ENCODE measurements at places on chromosomes 5 and 9.

- no peak for DNase-seq
These were observed 137.4 kb downstream of the CD180 start for GRCh38 chr5:67058998-67059743.

DNA sequence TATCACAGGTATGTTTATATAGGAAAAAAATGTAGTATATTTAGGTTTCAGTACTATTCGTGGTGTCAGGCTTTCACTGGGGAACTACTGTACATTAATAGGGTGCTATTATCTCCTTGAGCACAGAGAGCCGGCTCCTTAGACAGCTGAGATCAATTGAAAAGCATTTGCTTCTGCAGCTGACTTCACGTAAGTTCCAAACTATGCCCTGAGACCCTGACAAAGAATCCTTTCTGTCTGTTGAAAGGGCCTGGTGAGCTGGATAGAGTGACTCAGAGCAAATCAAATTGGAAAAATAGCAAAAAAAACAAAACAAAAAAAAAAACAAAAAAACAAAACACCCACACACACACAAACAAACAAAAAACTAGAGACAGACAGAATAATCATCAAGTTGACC lies 652.0 kb downstream of the MTRR start:
- DNase-seq = no peak

- no peak for DNase-seq
These were observed 49.9 kb upstream of the SLIT3 start for GRCh38 chr5:169350759-169351240.

- DNase-seq = no peak
These were observed 117.8 kb downstream of the FGF18 start for GRCh38 chr5:171537070-171537849.

- no peak for DNase-seq
These were observed 38.3 kb downstream of the MAP3K1 start for GRCh38 chr5:56853698-56854097.

- DNase-seq = peak; percentile 18
These were observed 395.0 kb upstream of the SMARCA2 start for GRCh38 chr9:1619915-1620710.

DNA sequence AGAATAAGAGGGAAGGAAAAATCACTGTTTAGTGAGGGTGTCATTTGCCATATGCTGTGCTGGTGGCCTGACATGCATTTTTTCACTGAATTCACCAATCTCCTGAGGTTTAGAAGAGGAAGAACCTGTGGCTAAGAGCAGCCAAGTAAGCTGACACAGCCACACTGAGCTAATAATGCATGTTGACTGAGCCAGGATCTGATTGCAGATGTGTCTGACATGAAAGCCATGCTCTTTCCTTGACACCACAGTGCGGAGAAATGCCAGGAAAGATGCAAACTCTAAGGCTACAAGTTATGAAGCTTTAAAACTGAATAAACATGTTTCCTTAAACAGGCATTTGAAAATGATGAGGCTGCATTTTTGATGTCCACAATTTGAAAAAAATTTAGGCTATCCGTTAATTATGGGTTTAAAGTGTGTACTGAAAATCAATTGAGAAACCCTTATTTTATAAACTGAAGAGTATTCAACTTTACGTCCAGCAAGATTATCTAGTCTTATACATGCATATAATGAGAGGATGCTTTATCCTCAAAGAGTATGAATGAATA lies 208.6 kb downstream of the FBN2 start:
- DNase-seq = no peak

DNA sequence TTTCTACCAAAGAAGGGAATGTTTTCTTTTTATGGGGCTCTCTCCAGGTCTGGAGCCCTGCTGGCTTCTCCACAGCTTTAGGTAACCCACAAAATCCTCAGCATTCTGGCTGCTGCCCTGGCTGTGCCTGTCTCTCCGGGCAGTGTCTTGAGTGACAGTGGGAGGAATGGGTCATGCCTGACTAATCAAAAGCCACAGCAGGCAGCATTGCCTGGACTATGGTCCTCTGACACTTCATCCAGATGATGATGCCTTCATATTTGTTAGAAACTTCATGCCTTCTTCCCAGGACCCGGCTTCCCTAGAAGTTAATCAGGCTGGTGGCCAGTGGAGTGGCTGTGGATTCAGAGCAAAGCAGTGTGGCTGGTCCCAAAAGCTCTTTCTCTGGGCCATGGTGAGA lies 32.2 kb upstream of the TGFBI start:
- DNase-seq = no peak

DNA sequence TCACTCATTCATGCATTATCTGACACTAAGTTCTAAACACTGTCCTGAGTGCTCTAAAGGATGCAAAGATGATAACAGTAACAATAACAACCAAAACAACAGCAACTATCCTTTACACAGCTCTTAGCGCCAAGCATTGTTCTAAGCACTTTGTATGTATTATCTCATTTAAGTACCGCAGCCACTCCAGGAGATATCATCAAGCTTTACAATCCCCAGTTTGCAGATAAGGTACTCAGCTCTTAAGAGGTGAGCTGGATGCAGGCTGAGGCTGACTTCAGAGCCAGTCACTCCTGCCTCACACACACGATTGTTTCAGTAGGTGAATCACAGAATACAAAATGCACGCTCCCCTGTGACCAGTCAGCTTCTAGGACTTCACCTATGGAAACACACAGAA lies 141.8 kb downstream of the PAX5 start:
- no peak for DNase-seq

GRCh38 chr5:92180391-92180790 lies 797.3 kb upstream of the ARRDC3 start:
- no peak for DNase-seq

- no peak for DNase-seq
These were observed 208.8 kb upstream of the IRX2 start for GRCh38 chr5:2960294-2960693.

GRCh38 chr5:66987949-66988838 lies 208.4 kb downstream of the CD180 start:
- no peak for DNase-seq

- DNase-seq = no peak
These were observed 49.3 kb downstream of the RASGEF1C start for GRCh38 chr5:180159756-180160155.

DNA sequence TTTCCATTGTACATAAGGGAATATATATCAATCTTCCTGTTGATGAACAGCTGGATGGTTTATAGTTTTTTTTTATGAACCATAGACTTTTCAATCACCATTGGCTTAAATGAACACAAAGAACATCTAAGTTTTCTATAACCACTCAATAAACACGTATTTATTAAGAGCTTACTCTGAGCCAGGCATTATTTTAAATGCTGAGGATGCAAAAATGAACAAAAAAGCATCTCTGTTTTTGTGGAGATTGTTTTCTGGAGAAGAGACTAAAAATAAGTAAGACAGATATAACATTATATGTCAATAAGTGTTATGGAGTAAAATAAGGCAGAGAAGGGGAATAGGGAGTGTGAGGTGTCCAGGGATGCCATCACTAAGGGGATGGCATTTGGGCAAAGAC lies 52.1 kb upstream of the SLC24A2 start:
- no peak for DNase-seq

GRCh38 chr9:127705577-127706379 lies 1.0 kb upstream of the CFAP157 start:
- DNase-seq = no peak

- no peak for DNase-seq
These were observed 63.1 kb upstream of the UBAC1 start for GRCh38 chr9:136024286-136024685.

GRCh38 chr5:144451187-144451973 lies 280.7 kb downstream of the KCTD16 start:
- no peak for DNase-seq

- no peak for DNase-seq
These were observed 123.8 kb downstream of the ASTN2 start for GRCh38 chr9:117290856-117291622.

- DNase-seq = no peak
These were observed 7.1 kb upstream of the ORM1 start for GRCh38 chr9:114315723-114316363.

- DNase-seq = no peak
These were observed 4.0 kb downstream of the GFI1B start for GRCh38 chr9:132982458-132982857.

GRCh38 chr5:100273846-100274580 lies 261.2 kb upstream of the FAM174A start:
- no peak for DNase-seq

DNA sequence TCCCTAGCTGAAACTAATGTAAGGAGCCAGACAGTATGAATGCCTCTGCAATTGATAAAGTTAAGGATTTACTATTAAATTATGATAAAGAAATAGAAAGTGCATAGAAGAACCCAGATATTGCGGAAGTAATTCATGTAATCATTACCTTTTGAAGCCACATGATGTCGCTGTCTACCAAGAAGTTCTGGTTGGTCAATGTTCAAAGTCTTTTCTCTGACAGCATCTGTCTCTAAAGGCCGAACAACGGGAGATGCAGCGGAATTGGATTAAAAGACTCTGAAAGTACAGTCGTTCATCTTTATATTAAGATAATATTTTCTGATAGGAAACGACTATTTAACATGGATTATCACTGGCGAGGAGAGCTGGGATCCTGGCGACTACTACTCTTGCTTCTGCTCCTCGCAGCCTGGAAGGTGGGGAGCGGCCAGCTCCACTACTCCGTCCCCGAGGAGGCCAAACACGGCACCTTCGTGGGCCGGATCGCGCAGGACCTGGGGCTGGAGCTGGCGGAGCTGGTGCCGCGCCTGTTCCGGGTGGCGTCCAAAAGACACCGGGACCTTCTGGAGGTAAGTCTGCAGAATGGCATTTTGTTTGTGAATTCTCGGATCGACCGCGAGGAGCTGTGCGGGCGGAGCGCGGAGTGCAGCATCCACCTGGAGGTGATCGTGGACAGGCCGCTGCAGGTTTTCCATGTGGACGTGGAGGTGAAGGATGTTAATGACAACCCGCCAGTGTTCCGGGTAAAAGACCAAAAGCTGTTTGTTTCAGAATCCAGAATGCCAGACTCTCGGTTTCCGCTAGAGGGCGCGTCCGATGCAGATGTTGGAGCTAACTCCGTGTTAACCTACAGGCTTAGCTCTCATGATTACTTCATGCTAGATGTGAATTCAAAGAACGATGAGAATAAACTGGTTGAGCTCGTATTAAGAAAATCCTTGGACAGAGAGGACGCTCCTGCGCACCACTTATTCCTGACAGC lies at the start of gene PCDHA8:
PCDHA8 (plus strand) TSS at position 210 of the 985 bp plus-strand sequence; CDS start at position 345, 135 bp downstream.
- no peak for DNase-seq

DNA sequence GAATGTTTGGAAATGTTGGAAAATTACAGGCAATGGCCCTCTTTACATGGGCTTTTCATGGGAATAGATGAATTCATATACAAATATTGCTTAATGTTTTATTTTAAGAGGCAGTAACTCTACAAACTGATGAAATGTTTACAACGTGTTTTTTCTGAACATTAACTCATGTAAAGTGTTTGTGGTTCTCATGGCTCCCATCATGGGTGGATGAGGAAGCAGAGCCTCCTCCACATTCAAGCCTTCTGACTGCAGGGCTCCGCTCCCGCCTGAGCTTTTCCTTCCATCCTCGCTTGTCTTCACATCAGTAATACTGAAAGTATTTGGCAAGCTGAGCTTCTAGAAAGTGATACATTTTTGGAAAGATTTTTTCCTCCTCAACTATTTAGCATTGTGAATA lies 204.2 kb downstream of the ARHGAP26 start:
- DNase-seq = no peak

DNA sequence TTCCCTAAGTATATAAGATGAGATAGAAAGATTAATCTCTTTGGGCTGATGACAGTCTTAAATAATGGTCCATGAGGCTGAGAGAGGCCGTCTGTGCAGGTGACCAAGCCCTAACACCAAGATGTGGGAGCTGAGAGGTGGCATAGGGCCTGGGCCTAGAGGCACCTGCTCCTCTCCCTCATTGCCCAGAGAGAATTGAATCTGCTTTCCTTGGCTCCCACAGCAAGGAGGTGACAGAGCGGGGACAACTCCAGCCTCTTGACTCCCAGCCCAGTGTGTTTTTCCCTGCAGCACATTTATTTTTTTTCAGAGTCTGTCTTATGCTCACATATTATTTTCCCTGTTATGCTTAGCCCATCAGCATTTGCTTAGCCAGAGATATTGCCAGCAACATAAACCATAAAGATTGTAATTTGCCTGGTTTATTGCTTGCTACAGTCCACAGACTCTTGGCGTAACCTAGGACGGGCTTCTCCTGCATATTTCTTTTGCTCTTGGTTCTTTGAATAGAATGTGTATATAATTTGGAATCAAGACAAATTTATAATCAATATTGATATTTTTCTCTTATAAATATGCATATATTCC lies 105.6 kb downstream of the NTRK2 start:
- DNase-seq = peak; percentile 56

DNA sequence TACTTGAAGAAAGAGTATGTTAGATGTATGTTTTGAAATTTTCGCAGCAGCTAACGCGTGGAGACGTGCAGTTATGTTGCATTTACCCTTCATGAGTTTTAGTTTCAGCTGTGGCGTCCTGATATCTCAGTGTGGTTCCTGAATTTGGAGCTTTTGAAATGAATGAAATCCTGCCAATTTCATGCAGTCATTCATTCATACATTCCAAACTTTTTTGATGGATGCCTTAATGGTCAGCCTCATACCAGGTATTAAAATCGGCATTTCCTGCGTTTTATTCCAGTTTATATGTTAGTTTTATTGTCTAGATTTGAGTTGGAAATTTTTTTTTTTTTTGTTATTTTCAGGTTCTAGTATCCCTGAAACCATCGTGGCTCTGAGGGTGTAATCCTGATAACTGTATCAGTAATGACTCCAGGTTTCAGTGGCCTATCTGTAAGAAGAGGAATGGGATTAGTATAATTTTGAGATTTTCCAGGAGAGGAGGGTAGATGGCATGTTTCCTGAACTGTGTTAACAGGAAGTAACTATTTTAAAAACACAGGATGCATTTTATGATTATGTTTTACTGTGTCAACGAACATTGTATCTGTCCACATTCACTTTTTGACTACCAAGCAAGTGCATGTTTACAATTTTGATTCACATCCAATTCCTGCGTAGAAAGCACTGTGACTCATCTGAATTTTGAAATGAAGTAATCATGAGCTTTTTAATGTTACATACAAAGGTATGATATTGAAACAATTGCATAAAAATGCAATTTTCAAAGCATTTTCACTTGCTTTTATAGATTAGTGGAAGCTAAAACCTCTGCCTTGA lies 1.0 kb downstream of the FOCAD start:
- DNase-seq = peak; percentile 79

GRCh38 chr9:123940721-123941523 lies 11.0 kb upstream of the DENND1A start:
- no peak for DNase-seq

DNA sequence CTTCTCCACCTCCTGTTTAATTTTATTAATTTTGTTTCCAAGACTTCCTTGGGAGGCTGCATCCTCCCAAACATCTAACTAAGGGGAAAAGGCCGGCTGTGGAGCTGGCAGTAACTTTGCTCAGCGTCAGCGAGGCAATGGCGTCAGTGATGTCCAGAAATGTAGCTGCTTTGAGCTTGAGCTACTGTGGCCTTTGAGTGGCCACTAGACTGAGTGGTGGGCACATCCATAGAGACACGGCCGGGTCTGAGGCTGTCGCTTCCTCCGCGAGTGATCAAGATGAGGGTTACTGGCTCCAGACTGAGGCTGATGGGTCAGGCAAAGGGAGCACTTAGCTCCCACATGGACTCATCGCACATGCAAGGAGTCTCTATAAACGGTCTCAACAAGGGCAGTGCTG lies 277.0 kb downstream of the HSPA4 start:
- no peak for DNase-seq

GRCh38 chr9:89349607-89350006 lies 31.3 kb downstream of the SECISBP2 start:
- DNase-seq = no peak
